Stimulated activated CD4-positive, alpha-beta T cell treated with anti-CD3 and anti-CD28 coated beads, Interleukin-15, amount 100 ng/mL, for 24 hours (primary cell): ENCODE measurements at places on chromosomes 5 and 9.

DNA sequence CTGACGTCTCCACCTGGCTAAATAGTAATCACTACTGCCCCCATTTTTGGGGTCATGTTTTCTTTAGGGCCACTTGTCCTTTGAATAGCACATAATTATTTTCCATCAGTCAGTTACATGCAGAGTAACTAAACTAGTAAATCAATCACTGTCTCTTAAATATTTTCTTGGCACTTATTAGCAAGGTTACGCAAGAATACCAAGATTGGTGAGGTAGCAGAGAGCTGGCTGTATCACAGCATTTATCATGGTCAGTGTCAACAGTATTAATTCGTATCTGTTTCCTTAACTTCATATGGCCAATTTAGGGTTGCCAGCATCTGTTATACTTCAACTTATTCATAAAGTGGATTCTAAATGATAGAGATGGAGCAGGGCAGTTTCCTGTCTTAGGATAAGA is 346.8 kb upstream of the FAM174A start:
- DNase-seq, result no peak

DNA sequence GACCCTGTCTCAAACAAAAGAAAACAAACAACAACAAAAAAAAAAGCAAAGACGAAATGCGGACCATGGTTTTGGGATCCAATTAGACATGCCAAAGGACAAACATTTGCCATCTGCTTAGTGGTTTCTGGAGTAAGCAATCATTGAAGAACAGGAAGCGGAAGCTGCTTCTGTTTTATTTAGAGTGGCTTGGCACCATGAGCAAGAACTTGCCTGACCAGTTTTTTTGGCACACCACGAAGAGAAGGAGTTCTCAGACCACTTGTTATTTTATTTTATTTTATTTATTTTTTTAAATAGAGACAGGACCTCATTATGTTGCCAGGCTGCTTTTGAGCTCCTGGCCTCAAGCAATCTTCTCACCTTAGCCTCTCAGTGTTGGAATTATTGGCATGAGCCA is 17.0 kb downstream of the BTF3 start:
- DNase-seq, result no peak

DNA sequence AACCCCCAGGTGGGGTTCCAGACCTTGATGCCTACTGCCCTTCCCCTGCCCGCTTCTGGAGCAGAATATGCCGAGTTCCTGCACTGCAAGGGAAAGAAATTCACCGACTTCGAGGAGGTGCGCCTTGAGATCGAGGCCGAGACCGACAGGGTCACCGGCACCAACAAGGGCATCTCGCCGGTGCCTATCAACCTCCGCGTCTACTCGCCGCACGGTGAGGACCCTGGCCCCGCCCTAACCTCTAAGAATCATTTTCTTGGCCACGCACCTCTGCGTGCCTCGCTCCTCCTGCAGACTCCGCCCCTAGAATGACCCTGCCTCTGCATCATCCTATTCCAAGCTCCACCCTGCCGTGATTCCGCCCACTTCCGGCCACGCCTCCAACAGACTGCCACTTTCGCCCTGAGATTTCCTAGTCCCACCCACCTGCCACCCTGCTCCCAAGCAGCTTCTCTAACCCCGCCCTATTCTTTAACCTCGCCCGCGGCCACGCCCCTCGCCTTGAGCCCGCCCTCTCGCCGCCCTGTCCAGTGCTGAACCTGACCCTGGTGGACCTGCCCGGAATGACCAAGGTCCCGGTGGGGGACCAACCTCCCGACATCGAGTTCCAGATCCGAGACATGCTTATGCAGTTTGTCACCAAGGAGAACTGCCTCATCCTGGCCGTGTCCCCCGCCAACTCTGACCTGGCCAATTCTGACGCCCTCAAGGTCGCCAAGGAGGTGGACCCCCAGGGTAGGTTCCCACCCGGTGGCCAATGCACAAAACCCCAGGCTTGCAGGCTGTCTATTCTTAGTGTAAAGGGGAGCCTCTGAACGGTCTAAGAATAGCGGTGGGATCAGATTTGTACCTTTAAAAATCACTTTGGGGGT is 15.6 kb downstream of the DNM1 start:
- DNase-seq, result peak; percentile 98

GRCh38 chr5:161278739-161279660 is 267.5 kb downstream of the GABRB2 start:
- DNase-seq, result no peak

DNA sequence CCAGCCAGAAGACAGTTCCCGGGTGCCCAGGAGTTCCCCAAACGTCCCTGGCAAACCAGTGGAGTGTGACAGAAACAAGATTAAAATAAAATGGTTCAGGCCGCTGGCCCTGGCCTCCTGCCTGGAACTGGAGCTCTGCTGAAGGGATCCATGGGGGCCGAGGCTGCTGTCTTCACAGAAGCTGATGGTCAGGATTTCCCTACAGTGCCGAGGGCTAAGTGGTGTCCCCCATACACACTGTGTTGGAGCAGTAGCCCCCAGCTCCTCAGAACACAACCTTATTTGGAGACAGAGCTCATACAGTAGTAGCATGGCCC is 55.9 kb downstream of the MRPL36 start:
- DNase-seq, result no peak

GRCh38 chr9:16524823-16525222 is 345.6 kb downstream of the BNC2 start:
- DNase-seq, result no peak

DNA sequence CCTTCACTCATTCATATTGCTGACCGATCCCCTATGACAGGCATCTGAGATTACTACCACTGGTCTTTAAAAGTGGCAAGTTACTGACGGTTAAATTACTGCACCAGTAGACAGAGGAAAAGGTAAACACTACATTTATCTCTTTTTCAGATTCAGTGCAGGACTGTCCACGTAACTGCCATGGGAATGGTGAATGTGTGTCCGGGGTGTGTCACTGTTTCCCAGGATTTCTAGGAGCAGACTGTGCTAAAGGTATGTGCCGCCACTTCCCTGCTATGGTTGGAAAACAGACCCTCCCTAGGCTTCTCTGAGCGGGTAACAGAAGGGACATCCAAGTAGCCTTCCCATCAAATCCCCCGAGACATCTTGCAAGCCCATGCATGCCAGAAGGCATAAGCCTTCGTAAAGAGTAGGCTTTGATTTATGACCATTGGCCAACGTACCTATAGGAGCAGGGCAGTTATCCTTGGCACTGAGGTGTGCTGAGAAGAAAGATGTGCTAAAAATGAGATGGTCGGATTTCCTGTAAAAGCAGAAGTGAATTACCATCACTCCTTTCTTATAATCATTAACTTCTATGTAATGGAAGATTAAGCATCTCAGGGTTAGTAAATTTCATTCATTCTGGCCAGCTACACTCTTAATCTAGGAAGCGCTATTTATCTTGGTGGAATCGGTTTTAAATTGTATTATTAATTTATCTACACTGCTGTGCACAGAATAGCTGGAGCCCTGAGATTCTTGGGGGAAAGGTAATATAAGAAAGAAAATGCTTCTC is 193.4 kb upstream of the WWC1 start:
- DNase-seq, result no peak

GRCh38 chr5:29414681-29415080 is 1778.8 kb upstream of the CDH6 start:
- DNase-seq, result no peak

DNA sequence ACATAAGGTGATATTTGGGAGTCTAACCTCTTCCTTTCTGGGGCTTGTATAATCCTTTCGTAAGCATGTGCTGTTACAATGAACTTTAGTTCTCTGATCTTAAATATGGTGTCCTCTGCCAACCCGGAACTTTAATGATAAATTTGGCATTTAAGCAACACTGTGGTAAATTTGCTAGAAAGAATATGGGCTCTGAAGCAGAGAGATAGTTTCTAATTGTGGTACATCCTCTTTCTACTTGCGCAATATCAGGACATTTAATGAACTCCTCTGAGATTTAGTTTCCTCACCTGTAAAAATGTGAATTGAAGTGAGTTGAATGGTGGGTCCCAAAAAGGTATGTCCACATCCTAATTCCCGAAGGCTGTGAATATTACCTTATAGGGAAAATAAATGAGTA is 364.7 kb downstream of the CAAP1 start:
- DNase-seq, result no peak

DNA sequence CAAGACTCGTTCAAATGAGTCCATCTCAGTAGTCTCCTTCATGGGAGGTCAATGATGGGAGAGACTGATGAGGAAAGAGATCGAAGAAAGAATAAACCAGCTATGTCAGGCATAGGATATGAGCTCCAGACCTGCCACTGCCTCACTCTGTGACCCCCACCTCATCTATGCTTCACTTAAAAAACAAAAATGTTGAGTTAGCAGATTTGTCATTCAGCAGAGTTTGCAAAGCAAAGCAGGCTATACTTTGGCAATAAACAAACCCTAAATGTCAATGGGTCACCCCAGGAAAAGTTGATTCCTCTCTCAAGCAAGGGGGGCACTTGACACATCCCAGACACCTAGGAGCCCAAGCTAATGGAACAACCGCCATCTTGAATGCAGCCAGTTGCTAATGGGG is 117.0 kb downstream of the GABBR2 start:
- DNase-seq, result no peak

DNA sequence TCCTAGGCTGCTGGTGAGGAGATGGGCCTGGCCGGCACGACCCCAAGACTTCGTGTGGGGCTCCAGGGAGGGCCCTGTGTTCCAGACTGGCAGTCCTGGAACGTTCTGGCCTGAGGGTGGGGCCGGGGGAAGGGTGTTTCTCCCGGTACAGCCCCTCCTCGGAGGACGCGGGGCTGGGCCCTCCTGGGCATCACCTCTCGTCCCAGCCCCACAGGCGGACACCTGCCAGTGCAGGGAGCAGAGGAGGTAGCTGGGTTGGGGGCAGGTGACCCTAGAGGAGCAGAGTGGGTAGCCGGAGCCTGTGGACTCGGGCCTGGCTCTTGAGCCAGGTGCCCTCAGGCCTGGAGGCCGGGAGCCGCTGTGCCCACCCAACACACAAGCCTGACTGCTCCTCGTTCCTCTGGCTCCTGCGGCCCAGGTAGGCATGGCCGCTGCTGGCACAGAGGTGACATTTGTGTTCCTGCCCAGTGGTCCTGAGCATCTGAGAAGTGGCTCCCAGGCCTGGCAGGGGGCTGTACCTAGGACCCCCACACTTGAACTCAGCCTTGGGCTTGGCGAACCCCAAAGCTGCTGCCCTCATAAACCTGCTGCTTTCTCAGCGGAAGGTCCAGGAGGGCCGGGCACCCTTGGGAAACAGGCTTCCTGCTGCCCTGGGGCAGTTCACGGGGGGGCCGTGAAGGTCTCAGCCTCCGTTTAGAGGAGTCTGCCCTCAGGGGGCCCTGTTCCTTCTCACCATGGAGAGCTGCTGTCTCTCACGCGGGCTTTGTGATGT is 817 bp downstream of the SLC6A19 start:
- no peak for DNase-seq

DNA sequence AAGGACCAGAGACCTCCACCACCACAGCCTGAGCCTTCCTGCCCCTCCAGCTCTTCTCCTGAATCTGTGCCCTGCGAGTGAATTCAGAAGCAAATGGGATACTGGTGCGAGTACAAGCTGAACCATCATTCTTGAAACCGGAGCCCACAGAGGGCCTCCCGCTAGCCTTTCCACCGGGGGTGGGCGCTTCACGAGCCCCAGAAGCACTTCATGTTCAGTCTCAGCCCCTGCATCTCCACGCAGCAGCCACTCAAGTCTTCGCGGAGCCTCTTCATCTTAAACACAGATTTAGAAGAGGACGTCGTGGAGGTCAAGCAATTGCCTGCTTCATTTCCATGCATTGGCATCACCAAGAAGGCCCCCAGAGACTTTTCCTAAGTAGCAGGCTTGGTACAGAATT is 26.0 kb upstream of the OLFM1 start:
- DNase-seq, result no peak

GRCh38 chr5:37184748-37185364 is 64.3 kb downstream of the CPLANE1 start:
- no peak for DNase-seq

- no peak for DNase-seq
Measured at GRCh38 chr5:107012371-107012770, 658.4 kb downstream of the EFNA5 start.

- no peak for DNase-seq
Measured at GRCh38 chr9:95207403-95207802, 110.1 kb downstream of the FANCC start.

DNA sequence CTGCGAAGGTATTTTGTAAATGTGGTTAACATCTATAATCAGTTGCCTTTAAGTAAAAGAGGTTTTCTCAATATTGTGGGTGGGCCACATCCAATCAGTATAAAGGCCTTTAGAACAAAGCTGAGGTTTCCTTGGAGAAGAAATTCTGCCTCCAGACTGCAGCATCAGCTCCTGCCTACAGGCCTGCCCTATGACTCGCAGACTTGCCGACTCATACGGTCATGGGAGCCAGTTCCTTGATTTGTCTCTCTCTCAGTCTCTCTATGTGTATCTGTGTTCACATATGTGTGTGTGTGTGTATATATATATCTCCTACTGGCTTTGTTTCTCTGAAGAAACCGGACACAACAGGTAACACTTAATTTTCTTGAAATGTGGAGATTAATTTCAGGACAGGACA is 45.3 kb downstream of the SLC36A1 start:
- DNase-seq, result peak; percentile 25

DNA sequence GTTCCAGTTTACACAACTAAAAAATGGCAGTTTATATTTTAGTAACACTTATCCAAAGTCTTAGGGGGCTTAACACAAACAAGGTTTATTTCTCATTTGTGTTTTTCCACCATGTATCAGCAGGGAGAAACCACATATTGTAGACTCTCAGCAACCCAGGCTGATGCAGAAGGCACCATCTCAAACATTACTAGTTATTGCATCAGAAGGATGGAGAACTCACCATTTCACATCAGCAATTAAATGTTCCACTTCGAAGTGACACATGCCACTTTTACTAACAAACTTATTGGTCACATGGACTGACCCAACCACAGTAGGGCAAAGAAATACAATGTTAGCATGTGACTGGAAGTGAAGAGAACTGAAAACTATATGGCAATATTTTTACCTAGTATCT is 22.5 kb upstream of the SMC2 start:
- DNase-seq, result no peak

- DNase-seq, result no peak
Measured at GRCh38 chr9:108746864-108747263, 108.9 kb downstream of the ACTL7B start.

DNA sequence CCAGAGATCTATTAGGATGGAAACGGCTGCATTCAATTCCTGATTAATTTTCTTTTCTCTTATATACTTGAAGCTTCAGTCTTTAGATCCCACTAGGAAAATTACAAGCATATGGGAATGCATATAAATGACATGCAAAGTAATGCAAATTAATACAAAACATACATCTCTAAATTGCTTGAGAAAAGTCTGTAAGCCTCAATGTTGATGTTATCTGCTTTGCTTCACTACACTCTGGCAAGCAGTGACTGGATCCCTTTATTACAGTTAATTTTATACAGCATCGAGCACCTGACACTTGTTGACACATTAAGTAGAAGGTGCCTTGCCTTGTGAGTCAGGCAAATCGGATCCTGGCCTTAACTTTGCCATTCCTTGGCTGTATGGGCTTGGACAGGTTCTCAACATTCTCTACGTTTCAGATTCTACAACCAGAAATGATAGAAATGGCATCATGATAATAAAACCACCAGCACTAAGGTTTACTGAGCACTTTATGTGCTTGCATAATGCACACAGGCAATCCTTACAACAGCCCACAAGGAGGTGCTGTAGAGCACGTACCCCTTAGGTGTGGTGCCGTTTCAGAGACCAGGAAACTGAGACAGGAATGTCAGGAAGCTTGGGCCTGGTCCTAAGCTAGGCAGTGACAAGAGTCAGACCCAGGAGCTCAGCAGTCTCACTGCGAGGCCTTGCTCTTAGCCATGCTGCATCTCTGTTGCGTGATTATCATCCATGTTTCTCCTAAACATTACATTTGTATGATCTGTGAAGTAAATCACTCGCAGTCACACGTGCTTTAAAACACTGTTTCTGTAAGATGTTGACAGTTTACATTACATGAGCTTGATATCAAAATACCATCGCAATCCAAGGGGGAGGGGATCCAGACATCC is 2.7 kb downstream of the GCNT4 start:
- DNase-seq, result peak; percentile 75
